DMS 273 treated with DMSO at 0.1 percent for 48 hours (cell line): ENCODE measurements at places on chromosomes 7 and 10.

GRCh38 chr7:109898-110556 is 82.3 kb upstream of the FAM20C start:
- DNase-seq: no peak

DNA sequence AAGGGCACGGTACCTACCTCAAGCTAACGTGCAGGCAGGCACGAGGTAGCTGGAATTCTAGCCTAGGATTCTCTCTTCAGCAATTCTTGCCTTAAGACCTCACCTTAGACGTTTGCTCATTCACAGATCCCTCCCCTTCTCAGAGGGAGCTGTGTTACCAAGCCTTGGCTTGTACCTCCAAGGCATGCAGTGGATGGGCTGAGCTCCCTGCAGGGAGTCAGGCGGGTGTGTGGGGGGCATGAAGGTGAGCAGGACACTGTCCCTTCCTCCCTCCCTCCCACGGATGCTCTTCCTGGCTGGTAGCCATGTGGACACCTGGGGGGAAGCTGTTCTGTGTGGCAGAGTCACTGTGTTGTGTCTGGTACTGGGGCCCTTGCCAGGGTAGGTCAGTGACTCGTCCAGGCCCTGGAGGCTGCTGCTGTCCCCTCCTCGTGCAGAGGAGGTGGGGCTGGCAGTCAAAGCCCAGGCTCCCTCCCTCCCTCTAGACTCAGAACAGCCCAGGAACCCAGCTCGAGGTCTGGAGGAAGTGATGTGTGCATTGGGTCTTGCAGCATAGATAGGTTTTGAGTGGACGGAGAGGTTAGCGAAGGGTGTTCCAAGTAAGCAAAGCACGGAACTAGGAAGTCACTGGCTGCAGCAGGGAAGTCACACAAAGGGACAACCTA is 222.2 kb upstream of the SH2B2 start:
- no peak for DNase-seq

DNA sequence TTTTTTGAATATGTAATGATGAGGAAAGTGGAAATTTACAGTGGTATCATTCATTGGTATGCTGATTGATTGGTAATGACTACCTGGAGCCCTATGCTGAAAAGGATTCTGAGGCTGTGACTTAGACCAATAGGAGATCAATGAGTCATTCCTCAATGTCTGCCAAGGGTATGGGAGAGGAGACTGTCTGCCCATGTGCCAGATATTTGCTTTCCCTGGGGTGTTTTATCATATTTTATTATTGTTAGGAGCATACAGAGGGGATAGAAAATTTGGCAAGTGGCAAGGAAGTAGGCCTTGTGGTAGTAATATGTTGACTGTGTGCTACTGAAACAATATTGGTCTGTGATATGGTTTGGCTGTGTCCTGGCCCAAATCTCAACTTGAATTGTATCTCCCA is 54.8 kb downstream of the ASAH2B start:
- DNase-seq: no peak

GRCh38 chr7:65731562-65732035 is 141.3 kb upstream of the VKORC1L1 start:
- DNase-seq: no peak

GRCh38 chr7:18117482-18117881 is 89.8 kb upstream of the PRPS1L1 start:
- DNase-seq: no peak
